Heart right ventricle (tissue), 16 donors: ENCODE measurements at places on chromosomes 1 and 21. TPM values are rescaled to one million over a fixed set of nuclear protein-coding genes. Genes with fewer than 3 reads are reported as not detected.

GRCh38 chr1:117120774-117121588 is 568 bp downstream of the TRIM45 start:
- no peaks in the 10 kb centered on the region for H3K27me3 ChIP-seq
- DNase-seq: no peak
- H3K4me3 ChIP-seq: peak overlapping the region; percentile 84
- no peaks in the 10 kb centered on the region for H3K36me3 ChIP-seq
- H3K4me1 ChIP-seq: peaks cover 43% of the 10 kb centered on the region

The LRRN2 gene
- 2.1 TPM for total RNA-seq

The HAO2 gene
- total RNA-seq: not detected

GRCh38 chr1:247118946-247119446 is 14.8 kb upstream of the ZNF669 start:
- no peak overlapping the region for H3K4me3 ChIP-seq
- H3K4me1 ChIP-seq: no peaks in the 10 kb centered on the region
- no peaks in the 10 kb centered on the region for H3K27me3 ChIP-seq
- no peak overlapping the region for H3K27ac ChIP-seq

DNA sequence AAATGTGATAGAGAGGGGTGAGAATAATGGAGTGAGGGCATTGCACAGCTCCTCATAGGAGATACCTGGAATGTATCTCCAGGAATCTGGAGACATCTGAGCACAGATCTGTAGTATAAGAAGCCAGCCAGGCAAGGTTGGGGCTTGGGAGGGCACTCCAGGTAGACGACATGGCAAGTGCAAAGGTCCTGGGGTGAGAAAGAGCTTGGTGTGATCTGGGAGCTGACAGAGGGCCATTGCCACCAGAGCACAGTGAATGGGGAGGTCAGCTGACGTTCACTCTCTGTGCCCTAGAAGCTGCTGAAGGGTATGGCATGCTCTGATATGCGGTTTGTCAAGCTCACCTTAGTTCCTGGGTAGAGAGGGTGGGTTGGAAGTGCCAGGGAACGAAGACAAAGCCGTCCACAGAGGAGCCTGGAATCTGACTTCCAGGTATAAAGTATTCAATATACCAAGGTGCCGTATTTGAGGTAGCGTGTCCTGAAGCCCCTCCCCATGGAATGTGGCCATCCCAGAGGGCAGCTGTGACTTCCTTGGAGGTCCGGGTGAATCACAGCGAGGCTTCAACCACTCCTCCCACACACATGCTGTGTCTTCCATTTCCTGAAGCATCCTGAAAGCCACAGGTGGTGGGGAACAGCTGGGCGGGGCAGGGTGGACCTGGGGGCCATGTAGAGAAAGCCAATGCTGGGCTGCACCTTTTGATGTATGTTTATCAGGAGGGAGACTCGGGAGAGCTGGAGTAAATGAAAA is 182.7 kb upstream of the KLHDC7A start:
- H3K27me3 ChIP-seq: peaks cover 75% of the 10 kb centered on the region
- no peak overlapping the region for H3K27ac ChIP-seq
- H3K4me1 ChIP-seq: no peaks in the 10 kb centered on the region
- no peak for DNase-seq

DNA sequence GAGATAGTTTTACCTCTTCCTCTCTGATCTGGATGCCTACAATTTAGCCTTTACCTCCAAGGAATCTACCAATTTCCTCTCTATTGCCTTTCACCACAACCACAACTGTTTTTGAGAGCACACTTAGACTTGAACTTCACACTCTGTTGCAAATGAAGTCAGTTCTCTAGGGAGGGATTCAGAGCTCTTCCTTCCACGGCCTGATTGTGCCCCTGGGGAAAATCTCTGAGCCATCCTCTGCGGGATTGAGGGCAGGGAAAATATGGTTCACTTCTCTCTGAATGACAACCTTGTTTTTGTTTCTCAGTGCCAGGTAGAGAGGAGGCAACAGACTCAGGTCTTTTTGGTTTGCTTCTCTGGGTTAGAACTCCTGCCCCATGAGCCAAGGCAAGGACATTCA is 35.4 kb upstream of the BCL10 start:
- no peak overlapping the region for H3K4me3 ChIP-seq
- H3K27ac ChIP-seq: no peak overlapping the region
- H3K27me3 ChIP-seq: no peaks in the 10 kb centered on the region
- DNase-seq: no peak
- peaks cover 20% of the 10 kb centered on the region for H3K4me1 ChIP-seq

The AQP10 gene
- 0.12 TPM for total RNA-seq

DNA sequence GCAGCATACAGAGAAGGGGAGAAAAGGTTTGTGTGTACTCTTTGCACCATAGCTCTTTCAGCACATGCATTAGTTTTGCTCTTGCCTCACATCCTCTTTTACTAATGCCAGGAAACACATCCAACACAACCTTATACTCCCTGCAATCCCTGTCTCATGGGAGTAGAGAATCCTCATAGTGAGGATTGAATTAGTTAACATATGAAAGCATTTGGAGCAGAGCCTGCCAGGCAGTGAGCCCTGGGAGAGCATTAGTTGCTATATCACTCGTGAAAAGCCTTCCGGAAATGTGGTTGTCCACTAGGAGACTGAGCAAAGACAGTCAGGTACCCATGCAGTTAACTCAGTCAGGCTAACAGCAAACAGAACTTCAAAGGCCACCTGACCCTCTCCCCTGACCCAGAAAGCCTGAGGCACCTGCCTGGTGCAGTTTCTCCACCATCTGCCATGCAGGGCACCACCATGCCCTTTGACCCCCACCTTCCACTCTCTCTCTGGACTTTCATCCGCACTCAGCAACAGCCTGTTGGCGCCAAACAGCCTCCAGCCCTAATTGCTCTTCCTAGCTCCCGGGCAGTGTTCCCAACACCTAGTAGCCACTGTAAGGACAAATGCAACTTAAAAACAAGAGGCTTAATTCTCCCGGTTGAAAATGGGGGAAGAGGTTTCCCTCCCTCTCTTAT is 14.9 kb upstream of the AGT start:
- H3K4me1 ChIP-seq: peaks cover 18% of the 10 kb centered on the region
- H3K27me3 ChIP-seq: no peaks in the 10 kb centered on the region
- peak; percentile 45 for DNase-seq
- H3K4me3 ChIP-seq: no peak overlapping the region
- H3K27ac ChIP-seq: peak overlapping the region; percentile 26

The TINAGL1 gene
- total RNA-seq: 336 TPM

- no peak overlapping the region for H3K4me3 ChIP-seq
- peaks cover 13% of the 10 kb centered on the region for H3K4me1 ChIP-seq
- no peaks in the 10 kb centered on the region for H3K36me3 ChIP-seq
- H3K27ac ChIP-seq: no peak overlapping the region
- no peaks in the 10 kb centered on the region for H3K27me3 ChIP-seq
Measured at GRCh38 chr21:36193200-36193599, 36.6 kb downstream of the DOP1B start.

GRCh38 chr21:45823100-45823681 is 158.4 kb upstream of the COL6A1 start:
- no peak overlapping the region for H3K4me3 ChIP-seq
- H3K4me1 ChIP-seq: no peaks in the 10 kb centered on the region
- DNase-seq: no peak
- H3K27ac ChIP-seq: no peak overlapping the region

The SPRR1B gene
- total RNA-seq: not detected
